ENCODE measurements at places on chromosomes 5 and 9.

- DNase-seq: no peak
Measured at GRCh38 chr9:98972716-98973115, 29.0 kb downstream of the COL15A1 start.

DNA sequence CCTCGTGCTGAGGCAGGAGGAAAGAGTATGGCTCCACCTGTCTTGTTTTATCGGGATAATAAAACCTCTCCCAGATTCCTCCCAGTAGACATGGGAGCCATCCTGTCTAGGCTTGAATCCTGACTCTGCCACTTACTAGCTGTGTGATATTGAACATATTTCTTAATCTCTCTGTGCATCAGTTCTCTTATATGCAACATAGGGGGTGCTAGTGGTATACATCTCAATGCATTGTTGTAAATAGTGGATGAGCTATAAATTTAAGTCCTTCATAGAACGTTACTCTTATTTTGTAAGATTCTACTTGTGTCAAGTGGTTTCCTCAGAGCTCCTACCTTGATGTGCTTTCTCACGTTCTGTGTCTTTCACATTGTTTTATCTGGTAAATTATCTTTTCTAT is 417.7 kb upstream of the POU5F2 start:
- no peak for DNase-seq

DNA sequence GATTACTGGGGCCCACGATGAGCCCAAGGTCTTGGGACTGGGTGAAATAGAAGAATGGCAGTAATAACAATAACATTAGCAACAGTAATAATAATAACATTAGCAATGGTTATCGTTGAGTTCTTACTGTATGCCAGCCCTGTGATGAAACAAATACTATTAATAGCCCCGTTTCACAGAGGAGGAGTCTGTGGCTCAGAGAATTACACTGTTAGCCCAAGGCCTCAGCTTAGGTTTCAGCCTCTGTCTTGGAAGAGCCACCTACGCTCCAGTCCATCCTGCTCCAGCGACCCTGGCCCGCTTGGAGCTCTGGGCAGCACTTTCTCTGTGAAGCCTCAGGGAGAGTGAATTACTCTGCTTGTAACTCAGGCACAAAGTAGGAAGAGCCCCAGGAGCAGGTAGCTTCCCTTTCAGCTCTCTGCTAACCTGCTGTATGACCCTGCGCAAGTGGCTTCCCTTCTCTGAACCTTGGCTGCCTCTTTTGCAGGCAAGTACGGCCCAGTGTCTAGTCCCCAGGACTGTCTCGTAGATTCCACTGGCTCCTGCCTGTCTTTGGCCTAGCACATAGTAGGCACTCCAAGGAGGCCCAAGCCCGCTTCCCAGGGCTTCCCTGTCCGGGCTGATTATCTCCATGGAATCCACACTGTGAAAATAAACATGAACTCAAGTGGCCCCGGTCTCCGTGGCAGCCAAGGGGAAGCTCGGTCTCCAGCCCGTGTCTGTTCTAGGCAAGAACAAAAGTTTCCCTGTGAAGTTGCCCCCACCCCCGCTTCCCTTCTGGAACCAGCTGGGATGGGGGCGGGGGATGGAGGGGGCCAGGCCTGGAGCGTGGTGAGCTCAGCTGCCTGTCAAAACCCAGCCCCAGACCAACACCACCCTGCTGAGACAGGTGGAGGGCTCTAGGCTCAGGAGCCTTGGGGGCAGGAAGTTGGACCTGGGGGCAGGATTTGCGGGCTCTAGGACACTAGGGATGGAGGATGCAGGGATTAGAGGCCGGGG is 26.2 kb upstream of the LMX1B start:
- DNase-seq: no peak

DNA sequence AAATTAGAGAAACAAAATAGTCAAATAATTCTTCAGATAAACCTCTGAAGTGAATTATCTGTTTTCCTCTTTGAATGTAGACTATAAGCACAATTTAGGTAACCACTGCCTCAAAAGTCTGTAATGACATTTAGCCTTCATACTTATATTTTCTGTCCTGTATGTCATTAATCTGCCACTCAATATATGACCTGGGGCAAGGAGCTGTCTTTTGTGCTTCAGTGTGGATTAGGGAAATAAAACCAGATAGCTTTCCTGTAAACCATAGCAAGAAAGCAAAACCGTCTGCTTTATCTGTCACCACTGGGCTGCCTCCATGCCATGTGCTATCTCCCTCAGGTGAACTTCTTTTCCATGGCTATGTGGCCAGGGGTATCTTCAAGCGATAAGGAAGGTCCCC is 606.6 kb upstream of the C9orf72 start:
- DNase-seq: no peak

DNA sequence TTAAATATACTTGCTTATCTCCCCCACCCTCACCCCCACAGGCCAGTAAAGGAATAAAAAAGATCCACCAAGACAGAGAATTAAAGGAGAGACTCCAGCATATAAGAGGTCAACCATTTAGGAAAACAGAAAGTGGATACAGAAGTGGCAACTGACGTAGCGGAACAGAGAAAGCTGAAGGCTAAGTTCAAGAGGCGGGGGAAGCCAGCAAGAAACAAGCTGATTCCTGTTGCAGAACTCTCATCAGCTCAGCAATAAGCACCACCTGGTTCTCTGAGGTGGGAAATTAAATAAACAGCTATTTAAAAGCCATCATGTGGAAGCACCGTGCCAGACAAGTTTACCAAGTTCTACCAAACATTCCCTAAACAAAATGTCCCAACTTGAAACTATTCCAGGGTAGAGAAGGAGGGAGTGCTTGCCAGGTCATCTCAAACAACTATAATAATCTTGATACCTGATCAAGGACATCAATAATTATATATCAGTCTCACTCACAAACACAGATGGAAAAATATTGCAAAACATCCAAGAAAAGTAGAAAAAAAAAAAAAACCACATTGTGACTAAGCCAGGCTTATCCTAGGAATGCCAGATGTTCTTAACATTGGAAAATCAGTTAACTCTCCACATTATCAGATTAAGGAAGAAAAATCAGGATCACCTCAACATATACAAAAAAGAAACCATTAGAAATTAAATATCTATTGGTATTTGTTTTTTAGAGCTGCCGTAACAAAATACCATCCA is 7.3 kb upstream of the ARL15 start:
- DNase-seq: no peak

GRCh38 chr5:30113542-30113941 is 1079.9 kb upstream of the CDH6 start:
- no peak for DNase-seq

GRCh38 chr9:700365-701282 is 140.9 kb upstream of the DMRT1 start:
- no peak for DNase-seq

DNA sequence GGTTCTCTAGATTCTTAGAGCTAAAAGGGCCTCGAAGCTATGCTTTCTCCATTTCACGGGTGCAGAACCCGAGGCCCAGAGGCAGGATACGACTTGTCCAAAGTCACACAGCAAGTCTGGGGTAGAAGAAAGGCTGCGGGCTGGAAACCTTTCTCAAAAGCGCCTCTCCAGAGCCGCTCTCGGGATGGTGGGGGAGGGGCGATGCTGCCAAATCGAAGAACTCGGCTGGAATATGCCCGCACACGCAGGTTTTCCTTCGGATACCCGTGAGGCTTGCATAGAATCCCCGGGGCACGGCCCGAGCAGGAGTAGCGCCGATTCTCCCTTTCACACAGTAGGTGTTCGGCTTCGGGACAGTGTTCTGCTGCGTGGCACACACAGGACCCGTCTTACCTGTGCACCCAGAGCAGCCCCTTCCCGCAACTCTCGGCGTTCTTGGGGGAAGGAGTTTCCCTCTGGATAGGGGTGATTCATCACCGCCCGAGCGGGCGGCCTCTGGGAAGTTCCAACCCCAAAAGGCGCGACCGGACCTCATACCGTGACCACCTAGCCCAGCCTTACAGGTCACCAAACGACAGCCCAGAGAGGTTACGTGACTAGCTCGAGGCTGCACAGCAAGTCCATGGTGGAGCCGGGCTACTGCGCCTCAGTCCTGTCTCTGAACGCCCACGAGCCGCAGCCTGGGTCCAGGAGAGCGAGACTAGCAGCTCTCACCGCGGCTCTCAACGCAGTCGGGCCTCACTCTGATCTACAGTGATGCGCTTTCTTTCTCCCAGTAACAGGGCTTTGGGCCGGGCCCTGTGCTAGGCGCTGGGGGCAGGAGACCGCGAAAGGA is 4.1 kb downstream of the PAX5 start:
- no peak for DNase-seq

GRCh38 chr5:169627551-169627950 is 9.5 kb upstream of the DOCK2 start:
- DNase-seq: no peak

- no peak for DNase-seq
Measured at GRCh38 chr5:57448751-57449150, 33.9 kb downstream of the ACTBL2 start.

DNA sequence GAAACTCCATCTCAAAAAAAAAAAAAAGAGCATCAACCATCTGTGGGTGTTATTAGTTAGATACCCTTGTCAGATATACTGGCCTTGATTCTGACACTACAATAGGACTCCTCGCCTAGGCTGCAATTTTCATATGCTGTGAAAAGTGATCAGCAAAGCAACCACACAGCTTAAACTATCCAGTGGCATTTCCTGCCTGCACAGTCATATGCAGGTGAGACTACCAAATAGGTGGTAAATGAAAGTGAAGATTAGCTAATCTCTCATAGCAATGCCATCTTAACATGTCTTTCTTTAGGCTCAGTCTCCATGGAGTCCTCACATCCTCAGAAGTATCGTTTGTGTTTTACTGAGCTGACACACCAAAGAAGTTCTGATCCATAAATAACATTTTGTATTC is 40.8 kb downstream of the GRAMD2B start:
- no peak for DNase-seq

DNA sequence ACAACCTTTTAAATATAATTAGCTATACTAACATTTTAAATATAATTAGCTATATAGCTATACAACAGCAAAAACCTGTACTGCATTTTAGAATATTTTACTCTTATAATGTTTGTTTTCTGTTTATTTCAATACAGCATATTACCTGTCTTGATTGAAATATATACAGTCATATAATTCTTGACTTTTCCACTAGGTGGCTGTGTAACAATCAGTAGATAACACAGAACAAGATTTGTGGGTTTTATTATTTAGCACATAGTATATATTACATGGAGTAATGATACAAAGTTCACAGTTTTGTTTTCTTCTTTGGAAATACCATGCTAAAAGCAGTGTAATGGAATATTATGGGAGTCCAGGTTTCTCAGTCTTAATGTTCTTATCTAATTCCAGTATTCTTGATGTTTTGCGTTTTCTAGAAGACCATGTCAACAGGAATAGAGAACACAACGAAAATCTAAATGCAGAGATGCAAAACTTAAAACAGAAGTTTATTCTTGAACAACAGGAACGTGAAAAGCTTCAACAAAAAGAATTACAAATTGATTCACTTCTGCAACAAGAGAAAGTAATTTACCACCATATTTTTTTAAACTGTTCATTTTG is 13.3 kb downstream of the HMMR start:
- no peak for DNase-seq

- no peak for DNase-seq
Measured at GRCh38 chr9:3660936-3661335, 135.1 kb upstream of the RFX3 start.

- no peak for DNase-seq
Measured at GRCh38 chr5:135993335-135993879, 35.4 kb upstream of the TGFBI start.

- DNase-seq: no peak
Measured at GRCh38 chr5:1971944-1972343, 89.2 kb upstream of the IRX4 start.

DNA sequence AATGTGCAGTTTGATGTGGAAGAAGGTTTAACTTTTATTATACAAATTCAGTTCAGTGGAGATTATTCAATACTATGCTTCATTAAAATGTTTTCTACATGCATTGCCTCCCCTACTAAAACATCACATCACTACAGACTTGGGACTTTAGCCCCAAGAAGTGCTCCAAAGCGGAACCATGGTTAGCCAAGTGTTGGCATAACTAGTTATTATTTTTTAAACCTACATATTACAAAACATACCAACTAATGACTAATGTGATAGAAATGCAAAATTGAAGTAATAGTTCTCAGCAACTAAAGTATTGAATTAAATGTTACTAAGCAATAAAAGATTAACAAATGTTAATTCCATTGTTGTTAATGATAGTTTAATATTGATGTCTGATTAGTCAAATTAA is 74.5 kb downstream of the XRCC4 start:
- DNase-seq: no peak

GRCh38 chr9:12785260-12785770 is 10.5 kb downstream of the LURAP1L start:
- DNase-seq: no peak

GRCh38 chr9:112332214-112332613 is 1.2 kb downstream of the PTBP3 start:
- no peak for DNase-seq

DNA sequence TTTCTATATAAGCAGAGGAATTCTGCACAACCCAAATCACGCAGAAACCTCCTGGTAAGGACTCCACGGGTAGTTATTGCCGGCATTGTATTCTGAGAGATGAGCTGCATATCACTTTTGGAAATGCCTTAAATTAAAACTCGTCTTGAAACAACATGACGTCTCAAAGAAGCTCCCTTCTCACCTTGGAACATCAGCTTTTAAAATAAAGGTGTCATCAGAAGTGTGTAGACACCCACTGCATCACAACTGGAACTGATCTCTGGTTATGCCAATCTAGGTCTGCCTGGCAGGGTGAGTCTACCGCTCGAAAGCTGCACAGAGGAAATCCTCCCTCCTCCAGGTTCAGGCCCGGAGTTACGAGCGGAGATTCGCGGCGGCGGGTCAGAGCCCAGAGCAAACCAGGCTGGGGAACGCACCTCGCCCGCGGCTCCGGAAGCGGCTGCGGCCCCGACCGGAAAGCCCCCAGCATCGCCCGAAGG is 974 bp upstream of the SLC12A2 start:
- no peak for DNase-seq

DNA sequence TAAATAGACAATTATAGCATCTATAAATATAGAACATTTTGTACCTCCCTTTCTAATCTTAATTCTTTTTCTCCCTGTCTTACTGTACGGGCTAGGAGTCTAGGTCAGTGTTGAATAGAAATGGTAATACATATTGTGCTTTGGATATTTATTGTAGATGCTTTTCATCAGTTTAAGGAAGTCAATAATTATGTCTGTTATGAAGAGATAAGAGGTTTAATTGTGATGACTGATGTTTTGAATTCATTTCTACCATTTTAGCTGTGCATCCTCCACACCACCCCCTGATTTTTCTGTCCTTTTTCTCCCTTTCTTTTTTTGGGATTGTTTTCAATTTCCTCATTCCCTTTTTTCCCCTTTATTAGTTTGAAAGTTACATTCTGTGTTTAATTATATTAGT is 95.8 kb downstream of the DOCK2 start:
- no peak for DNase-seq
